ENCODE measurements at places on chromosomes 5 and 9.
A peak's percentile ranks its signal among the peaks of the same experiment; 100 is the strongest.

DNA sequence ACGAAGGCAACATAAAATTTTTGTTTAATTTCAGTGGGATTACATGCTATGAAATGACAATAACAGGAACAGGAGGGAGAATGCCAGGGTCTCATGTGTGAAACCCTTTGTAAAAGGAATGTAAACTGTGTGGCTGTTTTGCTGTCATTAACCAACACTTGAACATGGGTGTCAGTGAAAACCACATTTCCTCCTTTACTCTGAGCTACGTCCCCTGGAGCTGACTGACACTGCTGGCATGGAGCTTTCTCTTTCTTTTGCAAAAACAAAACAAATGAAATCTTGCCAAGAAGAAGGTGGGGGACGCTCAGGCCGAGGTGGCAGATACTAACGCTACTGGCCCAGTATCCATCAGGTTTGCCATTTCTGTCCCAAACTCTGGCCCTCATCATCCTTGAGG lies 121.4 kb downstream of the DMRT2 start:
- no peak for DNase-seq

- DNase-seq: no peak
Measured at GRCh38 chr5:78182838-78183237, 111.7 kb downstream of the AP3B1 start.

GRCh38 chr9:134322781-134323241 lies 3.4 kb upstream of the RXRA start:
- DNase-seq: no peak

GRCh38 chr5:6315580-6315979 lies 62.8 kb downstream of the MED10 start:
- no peak for DNase-seq

DNA sequence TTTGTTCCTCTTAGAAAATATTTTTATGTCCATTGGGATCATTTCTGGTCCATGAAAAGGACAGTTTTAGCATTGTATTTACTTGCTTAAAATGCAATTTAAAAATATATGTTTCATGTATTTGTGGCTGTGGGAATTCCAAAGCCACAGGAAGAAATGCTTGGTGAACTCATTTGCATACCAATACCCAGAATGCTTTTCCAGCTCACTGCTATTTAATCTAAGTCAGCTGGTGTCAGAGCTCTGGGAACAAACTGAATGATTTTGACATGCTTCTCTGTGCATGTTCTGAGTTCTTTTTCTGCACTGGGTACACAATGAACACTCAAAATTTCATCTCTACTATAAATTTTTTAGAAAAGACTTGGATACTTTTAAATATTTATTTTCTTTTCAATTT lies 482.8 kb upstream of the ARRDC3 start:
- DNase-seq: no peak

- no peak for DNase-seq
Measured at GRCh38 chr5:178587763-178588611, 2.2 kb downstream of the COL23A1 start.

DNA sequence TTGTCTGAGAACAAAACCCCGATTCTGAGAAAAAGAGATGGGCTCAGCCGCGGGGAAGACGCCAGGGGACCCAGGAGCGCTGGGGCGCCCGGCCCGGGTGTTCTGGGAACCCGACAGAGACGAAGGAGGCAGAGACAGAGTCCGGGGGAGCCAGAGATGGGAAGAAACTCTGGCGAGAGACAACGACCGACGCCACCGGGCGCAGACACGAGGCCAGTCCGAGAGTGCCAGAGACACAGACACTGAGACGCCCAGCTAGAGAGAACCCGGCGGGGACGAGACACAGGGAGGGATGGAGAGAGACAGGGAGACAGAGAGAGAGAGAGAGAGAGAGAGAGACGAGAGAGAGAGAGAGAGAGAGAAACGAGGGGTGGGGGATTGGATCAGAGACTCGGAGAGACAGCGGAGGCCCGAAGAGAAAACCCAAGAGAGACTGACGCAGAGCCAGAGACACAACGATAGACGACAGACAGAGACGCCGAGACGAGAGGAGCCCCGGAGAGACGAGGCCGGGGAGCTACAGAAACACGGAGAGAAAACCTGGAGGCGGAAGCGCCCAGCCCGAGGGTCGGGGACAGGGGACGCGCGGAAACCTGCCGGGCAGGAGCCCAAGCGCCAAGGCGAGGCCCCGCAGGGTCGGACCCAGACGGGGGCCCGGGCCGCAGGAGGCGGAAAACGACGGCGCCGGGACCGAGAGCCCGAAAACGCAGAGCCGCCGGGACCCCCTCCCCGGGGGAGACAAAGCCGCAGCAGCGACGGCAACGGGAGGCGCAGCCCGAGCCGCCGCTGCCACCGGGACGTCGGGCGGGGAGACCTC lies 3.3 kb downstream of the NR5A1 start:
- DNase-seq: no peak

DNA sequence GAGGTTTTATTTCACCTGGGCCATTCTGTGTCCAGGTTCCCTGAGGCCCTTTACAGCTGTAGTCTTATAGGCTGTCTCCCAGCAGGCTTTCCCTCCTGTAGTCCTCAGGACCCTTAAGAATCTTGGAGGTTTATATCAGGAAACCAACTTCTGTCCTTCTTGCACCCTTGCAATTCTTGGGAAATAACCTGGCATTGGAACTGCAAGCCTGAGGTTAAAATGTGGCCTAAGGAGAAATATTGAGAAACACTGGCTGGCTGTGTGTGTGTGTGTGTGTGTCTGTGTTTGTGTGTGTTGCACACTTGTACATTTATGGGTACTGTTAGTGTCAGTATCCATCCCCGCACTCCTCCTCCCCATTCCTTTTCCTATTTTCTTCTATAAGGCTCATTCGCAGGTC lies 168.9 kb downstream of the PAPPA start:
- no peak for DNase-seq

DNA sequence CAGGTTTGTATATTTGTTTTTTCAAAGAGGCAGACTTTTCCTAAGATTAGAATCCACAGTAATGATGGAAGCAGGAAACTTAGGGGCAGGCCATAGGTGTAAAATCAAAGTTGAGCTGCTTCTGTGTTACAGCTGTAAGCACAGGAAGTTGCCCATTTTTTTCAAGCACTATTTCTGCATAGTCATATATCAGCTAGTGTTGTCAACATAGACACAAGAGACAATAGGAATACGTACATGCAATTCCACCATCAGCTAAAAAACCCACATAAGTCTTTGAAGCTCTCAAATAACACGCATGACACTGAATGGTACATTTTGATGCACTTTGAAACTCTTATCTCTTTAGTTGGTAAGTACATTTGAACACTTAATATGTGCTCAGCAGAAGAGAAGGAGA lies 20.2 kb upstream of the SMIM15 start:
- no peak for DNase-seq

- no peak for DNase-seq
Measured at GRCh38 chr9:121709798-121710197, 58.4 kb downstream of the DAB2IP start.

- DNase-seq: no peak
Measured at GRCh38 chr9:89612566-89613278, 7.9 kb downstream of the GADD45G start.

DNA sequence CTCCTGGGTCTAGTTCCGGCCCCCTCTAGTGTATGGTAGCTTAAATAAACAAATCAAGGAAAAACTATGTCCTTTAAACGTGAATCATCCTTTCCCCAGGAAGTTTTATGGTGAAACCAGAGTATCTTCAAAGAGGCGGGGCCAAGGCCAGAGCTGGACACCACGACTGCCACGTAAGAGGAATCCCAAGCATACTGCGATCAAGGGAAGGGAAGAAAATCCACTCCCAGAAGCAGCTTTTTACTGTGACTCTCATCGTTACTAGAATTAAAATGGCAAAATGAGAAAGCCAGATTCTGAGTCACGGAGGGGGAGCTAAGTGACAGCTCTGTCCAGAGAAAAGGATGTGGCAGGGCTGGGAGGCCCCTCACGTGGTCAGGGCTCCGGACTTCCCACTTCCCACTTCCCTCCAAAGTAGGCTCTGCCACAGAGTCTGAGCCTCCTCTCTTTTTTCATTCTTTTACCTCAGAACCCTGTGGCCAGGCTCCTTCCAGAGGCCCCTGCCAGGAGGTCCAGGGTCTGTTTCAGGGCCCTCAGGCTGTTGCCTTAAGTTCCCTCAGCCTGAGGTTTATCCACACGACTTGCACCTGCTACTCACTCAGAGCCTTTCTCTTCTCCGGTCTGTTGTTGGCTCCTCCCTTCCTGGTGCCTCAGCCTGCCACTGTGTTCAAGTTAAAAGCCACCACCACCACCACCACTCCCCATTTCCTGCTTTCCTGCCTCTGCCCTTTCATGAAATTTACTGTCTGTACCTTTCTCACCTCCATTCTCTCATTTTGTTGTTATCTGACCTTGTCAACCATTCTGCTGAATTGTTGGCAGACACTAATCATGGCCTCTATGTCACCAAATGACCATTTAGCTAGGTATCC lies 1.4 kb upstream of the GLRX start:
- DNase-seq: no peak

DNA sequence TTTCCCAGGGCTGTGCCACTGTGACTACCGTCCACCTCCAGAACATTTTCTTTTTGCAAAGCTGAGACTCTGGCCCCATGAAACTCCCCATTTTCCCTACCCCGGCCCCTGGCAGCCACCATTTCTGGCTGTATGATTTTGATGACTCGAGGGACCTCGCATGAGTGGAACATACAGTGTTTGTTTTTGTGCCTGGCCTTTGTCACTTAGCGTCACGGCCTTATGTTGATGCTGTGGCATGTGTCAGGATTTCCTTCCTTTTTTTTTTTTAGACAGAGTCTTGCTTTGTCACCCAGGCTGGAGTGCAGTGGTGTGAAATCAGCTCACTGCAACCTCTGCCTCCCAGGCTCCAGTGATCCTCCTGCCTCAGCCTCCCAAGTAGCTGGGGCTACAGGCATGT lies 42.7 kb downstream of the ASS1 start:
- no peak for DNase-seq

GRCh38 chr5:65144136-65144871 lies 337.4 kb downstream of the ADAMTS6 start:
- DNase-seq: no peak

GRCh38 chr5:133668458-133668857 lies 56.1 kb upstream of the FSTL4 start:
- DNase-seq: no peak

- no peak for DNase-seq
Measured at GRCh38 chr9:1707291-1707690, 307.9 kb upstream of the SMARCA2 start.

DNA sequence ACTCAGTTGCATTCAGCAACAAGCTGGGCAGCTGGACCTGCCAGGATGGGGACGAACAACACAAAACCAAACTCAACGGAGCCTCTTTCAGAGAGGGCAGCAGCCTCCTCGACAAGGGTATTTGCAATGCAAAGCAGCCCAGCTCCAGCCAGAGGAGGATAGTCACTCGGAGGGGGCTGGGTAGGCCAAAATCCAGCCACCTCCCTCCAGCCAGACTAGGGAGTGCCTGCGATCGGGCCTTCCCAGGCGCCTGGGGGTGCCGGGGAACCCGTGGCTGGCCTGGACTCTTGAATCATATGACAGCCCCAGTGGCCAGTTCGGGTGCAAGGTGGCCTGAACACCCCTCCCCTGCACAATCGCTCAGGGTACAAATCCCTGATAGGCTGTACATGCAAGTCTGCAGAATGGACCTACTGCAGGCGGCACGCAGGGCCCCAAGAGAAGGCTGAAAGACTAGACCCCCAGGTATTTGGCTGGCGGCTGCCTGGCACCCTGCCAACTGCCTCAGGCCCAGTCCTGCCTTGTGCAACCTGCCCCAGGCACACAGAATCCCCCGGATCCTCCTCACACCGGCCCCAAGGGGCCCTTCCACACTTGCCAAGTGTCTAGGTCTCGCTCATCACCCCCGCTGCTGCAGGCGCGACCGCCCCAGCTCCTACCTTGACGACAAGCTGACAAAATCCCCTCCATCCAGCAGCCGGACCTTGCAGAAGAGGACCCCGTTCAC lies 1.3 kb downstream of the EEIG1 start:
- DNase-seq: no peak

GRCh38 chr9:93450945-93451815 lies at the start of gene FAM120A:
TSS of gene FAM120A (plus strand) at chr9:93451685. CDS start at chr9:93451916, 231 bp downstream.
- peak; percentile 55 for DNase-seq

GRCh38 chr5:141780952-141781781 lies 97.0 kb downstream of the PCDH1 start:
- no peak for DNase-seq

DNA sequence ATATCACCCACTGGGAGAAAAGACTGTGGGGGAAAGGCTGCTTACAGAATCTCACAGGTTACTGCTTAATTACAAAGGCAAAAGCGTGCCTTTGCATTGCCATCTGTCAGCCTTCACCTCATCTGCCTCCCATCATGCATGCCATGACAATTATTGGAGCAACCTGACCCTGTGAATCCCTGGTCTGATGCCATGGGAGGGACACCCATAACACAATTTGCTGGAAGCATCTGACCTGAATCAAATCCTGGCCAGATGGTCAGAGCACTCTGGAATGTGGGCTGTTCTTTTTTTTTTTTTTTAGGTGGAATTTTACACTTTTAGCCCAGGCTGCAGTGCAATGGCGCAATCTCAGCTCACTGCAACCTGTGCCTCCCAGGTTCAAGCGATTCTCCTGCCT lies 11.6 kb upstream of the RETREG1 start:
- no peak for DNase-seq

GRCh38 chr5:84215521-84215920 lies 169.2 kb downstream of the EDIL3 start:
- no peak for DNase-seq

GRCh38 chr9:130159915-130160670 lies 12.1 kb upstream of the NCS1 start:
- no peak for DNase-seq

- DNase-seq: no peak
Measured at GRCh38 chr5:107213025-107213424, 457.7 kb downstream of the EFNA5 start.

DNA sequence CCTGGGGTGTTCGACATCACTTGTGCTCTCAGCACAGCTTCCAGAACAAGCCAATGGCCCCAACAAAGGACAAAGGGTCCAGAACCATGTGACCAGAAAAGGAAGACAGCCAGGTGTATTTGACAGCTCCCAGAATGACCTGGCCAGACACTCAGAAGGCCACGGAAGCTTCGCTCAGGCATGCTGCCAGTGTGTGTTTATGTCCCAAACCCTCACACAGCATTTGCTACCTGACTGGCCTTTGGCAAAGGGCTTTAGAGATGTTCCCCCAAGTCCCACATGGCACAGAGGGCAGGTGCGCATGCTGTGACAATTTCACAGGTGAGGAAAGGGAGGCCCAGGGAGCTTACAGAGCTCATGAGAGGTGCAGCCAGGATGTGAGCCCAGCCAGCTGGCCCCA lies 39.5 kb downstream of the MED10 start:
- DNase-seq: no peak

- DNase-seq: no peak
Measured at GRCh38 chr5:79727451-79728355, 38.1 kb downstream of the CMYA5 start.

DNA sequence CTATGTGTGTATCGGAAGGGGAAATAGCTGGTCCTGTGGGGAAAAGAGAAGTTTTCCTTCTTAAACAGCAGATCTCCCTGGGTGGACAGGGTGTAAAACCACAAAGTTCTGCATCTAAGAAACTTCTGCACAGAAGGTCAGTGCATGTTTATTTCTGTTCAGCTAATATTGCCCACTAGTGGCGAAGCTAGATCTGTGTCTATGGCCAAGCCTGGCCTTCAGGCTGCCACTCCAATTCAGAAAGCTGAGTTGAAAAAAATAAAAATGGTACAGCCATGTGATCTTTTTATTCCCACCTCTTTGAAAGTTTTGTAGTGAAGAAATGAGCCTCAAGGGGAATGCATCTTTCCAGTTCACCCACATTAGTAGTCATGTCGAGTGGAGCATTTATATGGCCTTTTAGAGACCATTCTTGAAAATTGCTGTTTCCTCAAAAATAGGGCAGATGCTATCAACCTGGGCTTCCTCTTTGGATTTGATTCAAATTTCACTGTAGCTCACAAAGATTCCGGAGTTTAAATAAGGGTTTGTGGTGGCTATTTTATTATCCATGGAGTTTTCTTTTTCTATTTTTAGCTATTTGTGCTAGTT lies 488.0 kb downstream of the PRELID2 start:
- no peak for DNase-seq
